Ureter (tissue), 1 donor: ENCODE measurements at places on chromosomes 13 and 19. TPM values are rescaled to one million over a fixed set of nuclear protein-coding genes. Genes with fewer than 3 reads are reported as not detected.

Gene RNF17
- total RNA-seq, result not detected

Gene ZNF763
- 8.7 TPM for total RNA-seq

Gene PGLYRP2
- 0.34 TPM for total RNA-seq

Gene KLF1
- not detected for total RNA-seq

Gene APOC1
- 32.5 TPM for total RNA-seq

Gene CYSLTR2
- total RNA-seq, result 0.23 TPM

Gene VSTM2B
- not detected for total RNA-seq

Gene ZNF546
- 7.9 TPM for total RNA-seq

Gene IZUMO4
- total RNA-seq, result 5.9 TPM

Gene ZNF793
- total RNA-seq, result 19.7 TPM

Gene ECSIT
- total RNA-seq, result 43.7 TPM

Gene CBY2
- total RNA-seq, result not detected

Gene GJB6
- total RNA-seq, result 17.3 TPM

Gene TMEM238
- 20.8 TPM for total RNA-seq

Gene AP1M2
- total RNA-seq, result 81.4 TPM

Gene KIR3DL2
- total RNA-seq, result not detected

Gene PSG2
- not detected for total RNA-seq

Gene PSG4
- 1.5 TPM for total RNA-seq

Gene PRTN3
- not detected for total RNA-seq

Gene OR7C1
- total RNA-seq, result not detected

Gene SRRM5
- total RNA-seq, result 1.0 TPM

Gene HSPB6
- 80.9 TPM for total RNA-seq

Gene MYH14
- total RNA-seq, result 134 TPM

Gene DACT3
- 25.6 TPM for total RNA-seq

Gene C1QTNF9B
- not detected for total RNA-seq

Gene ERVK3-1
- 38.8 TPM for total RNA-seq
